Activated CD4-positive, alpha-beta T cell treated with anti-CD3 and anti-CD28 coated beads, Interleukin-2, amount 50 U/mL, for 4 hours (primary cell): ENCODE measurements at places on chromosomes 13 and 19.

GRCh38 chr13:110684388-110685056, 21.4 kb downstream of the CARS2 start:
- DNase-seq, result no peak

DNA sequence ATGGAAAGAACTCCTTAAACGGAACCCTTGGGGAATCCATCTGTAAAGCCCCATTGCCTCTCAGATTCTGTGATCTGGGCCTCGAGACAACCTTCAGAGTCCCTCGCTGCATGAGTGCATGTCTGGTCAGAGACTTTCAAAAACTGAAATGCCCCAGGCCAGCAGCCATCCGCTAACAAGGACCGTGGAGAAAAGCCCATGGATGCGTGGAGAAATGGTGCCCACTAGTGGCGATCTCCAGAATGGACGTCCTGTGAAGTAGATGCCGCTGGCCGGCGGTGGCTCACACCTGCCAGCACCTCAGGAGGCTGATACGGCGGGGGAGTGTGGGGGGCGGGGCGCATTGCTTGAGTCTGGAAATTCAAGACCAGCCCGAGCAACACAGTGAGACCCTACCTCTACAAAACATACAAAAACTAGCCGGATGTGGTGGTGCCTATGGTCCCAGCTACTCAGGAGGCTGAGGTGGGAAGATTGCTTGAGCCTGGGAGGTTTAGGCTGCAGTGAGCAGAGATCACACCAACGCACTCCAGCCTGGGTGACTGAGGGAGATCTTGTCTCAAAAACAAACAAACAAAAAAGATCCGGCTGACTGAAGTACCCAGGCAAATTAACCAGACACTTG, 7.9 kb upstream of the CDC16 start:
- peak; percentile 85 for DNase-seq

DNA sequence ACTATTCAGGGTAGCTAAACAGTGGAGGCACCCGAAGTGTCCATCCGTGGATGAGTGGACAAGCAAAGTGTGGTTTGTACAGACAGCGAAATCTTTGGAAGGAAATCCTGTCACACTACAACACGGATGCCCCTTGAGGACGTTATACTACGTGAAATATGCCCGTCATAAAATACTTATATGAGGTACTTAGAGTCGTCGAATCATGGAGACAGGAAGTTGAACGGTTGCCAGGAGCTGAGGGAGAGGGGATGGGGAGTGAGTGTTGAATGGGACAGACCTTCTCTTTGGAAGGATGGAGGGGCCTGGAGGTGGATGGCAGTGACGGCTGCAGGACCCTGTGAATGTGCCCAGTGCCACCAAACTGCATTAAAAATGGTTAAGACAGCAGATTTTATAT, 11.6 kb downstream of the ATP4B start:
- DNase-seq, result no peak

- no peak for DNase-seq
These were observed 60.3 kb upstream of the CLDN10 start for GRCh38 chr13:95492044-95492801.
